ENCODE measurements at places on chromosomes 11 and 22. TPM values are rescaled to one million over a fixed set of nuclear protein-coding genes. Genes with fewer than 3 reads are reported as not detected.

- DNase-seq: no peak
Measured at GRCh38 chr11:71525188-71525937, 1.7 kb upstream of the KRTAP5-7 start.

- DNase-seq: no peak
Measured at GRCh38 chr22:45240810-45241631, at the start of gene KIAA0930. KIAA0930 (minus strand) TSS chr22:45240894; CDS start chr22:45240703, 191 bp downstream.

DNA sequence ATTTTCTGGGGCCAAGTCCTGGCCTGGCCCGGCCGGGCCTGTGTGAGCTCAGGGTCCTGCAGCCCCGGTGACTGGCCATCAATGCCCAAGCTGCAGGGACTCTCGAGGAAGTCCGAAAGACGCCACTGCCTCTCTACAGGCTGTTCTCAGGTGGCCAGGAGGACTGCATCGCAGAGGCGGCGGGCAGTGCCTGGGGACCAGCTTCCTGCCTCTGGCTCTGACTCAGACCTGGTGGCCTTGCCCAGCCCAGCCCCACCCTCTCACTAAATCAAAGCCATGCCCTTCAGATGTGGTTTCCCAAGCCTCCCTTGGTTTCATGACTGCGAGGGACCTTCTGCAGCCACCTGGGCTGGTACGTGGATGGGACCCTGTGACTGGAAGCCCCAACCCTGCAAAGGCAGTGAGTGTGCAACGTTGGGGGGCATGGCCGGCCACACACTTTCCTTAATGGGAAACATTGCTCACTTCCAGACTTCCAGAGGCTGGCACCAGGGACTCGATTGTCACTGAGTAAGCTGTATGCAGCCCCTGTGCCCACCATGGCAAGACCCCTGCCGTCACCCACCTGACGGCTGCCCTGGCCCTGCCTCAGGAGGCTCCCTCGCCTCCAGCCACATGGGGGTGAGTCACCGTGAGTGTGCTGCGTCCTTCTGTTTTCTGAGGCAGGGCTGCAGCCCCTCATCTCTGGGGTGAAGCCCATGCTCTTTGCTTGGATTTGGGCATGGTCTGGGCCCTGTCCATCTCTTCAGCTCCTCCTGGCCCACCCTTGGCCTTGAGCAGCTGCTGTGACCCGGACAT lies 6.0 kb upstream of the FGF3 start:
- no peak for DNase-seq

GRCh38 chr11:124101737-124102136 lies 13.5 kb upstream of the VWA5A start:
- DNase-seq: no peak

DNA sequence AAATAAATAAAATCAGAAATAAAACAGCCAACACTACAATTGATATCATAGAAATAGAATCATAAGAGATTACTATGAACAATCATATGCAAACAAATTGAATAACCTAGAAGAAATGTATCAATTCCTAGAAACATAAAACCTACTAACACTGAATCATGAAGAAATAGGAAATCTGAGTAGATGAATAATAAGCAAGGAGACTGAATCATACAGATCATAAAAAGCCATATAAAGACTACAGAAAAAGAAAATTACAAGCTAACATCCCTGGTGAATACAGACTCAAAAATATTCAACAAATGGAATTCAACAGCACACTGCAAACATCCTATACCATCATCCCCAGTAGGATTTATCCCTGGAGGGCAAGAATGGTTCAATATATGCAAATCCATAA lies 135.6 kb downstream of the SBF2 start:
- DNase-seq: no peak

GRCh38 chr11:115585361-115586024 lies 81.3 kb upstream of the CADM1 start:
- DNase-seq: no peak

- no peak for DNase-seq
Measured at GRCh38 chr11:8156877-8157276, 11.9 kb downstream of the RIC3 start.

DNA sequence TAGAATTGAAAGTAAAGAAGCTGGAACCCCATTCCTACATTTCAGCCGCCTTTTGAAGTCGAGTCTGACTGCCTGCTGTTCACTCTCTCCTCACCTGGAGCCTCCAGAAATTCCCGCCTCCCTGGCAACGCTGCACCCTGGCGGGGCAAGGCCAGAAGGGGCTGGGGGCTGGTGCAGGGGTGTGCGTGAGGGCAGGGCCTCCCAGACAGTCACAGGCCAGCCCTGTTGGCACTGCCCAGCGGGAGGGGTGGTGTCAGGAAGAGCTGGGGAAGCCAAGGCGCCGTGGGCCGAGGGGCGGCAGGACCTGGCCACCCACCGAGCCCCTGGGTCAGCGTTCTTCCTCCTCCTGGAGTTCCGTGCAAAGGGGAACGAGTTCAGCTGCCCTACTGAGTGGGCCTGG lies 123.2 kb downstream of the KCNQ1OT1 start:
- DNase-seq: no peak

GRCh38 chr11:1546536-1547466 lies 25.3 kb downstream of the DUSP8 start:
- no peak for DNase-seq

DNA sequence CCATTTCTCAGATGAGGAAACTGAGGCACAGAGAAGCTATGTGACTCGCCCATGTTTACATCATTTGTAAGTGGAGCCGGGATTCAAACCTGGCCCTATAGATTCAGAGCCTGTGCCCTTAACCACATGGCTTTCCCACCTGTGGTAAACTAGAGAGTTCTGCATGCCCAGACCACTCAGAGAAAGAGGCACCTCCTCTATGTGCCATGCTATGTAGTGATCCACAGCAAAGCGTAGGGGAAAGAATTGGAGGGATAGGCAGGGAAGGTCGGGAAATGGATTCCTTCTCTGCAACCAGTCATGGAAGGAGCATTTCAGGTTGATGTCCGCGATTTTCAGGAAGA lies 15.4 kb upstream of the POU2AF2 start:
- no peak for DNase-seq

- DNase-seq: no peak
Measured at GRCh38 chr11:85394283-85394682, 232.9 kb downstream of the DLG2 start.

DNA sequence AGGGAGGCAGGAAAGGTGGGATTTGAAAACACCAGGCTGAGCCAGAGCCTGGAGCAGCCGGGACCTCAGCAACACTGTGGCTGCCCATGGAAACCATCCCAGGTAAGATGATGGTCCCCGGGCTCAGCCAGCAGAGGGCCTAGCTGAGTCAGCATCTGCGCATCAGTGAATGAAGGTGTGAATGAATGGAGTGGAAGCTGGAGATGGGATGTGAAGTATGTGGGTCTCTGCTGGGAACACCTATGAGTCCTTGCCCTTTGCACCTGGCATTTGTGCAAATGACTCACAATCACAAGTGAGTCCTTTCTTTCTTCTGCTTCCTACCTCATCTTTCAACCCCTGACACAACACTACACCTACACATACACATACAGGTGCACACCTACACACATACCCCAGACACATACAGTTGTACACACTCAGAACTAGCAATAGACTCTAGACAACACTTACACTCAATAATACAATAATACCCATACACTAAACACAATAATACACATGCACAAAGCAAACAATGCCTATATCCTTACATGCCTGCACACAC lies 62.8 kb upstream of the PRDM11 start:
- no peak for DNase-seq

DNA sequence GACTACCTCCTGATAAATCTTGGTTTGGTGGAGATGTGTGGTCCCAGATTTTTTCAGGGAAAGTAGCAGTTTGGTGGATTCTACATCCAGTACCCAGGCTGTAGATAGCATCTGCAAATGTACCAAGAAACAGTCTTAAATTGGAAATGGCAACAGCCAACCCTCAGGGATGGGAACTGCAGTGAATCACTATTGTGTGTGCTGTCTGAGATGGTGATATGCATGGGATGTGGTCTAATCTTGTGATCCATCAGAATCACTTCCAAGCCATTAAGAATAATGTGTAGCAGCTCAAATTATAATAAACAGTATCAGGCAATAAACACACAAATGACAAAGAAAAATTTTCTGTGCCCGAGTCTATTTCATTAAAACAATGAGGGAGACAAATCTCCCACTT lies 3.4 kb downstream of the OLFML1 start:
- no peak for DNase-seq

- no peak for DNase-seq
Measured at GRCh38 chr11:85811624-85812023, 683 bp upstream of the SYTL2 start.

GRCh38 chr11:2508793-2509192 lies 64.0 kb downstream of the KCNQ1 start:
- DNase-seq: no peak

- DNase-seq: no peak
Measured at GRCh38 chr11:1025410-1026162, 10.9 kb downstream of the MUC6 start.

GRCh38 chr11:69797156-69797555 lies 22.0 kb upstream of the FGF4 start:
- DNase-seq: no peak

GRCh38 chr11:117807482-117808327 lies 10.7 kb upstream of the DSCAML1 start:
- DNase-seq: no peak

GRCh38 chr11:109981031-109981636 lies 112.1 kb upstream of the ZC3H12C start:
- no peak for DNase-seq

- no peak for DNase-seq
Measured at GRCh38 chr22:25077964-25078363, 121.7 kb upstream of the CRYBB3 start.

- no peak for DNase-seq
Measured at GRCh38 chr11:50298182-50298988, 265.7 kb downstream of the OR4C45 start.

- DNase-seq: no peak
Measured at GRCh38 chr11:63816732-63817131, 3.5 kb downstream of the SPINDOC start.

- peak; percentile 74 for DNase-seq
Measured at GRCh38 chr11:235997-236773, at the start of gene SIRT3. SIRT3 (minus strand) TSS chr11:236342; CDS start chr11:236328, 14 bp downstream.

The FGF3 gene
- total RNA-seq: not detected

The JHY gene
- total RNA-seq: 7.1 TPM

The IFTAP gene
- 47.2 TPM for total RNA-seq

The TBX10 gene
- not detected for total RNA-seq

The TRIM48 gene
- not detected for total RNA-seq

The ZNF70 gene
- 9.9 TPM for total RNA-seq

The RAPSN gene
- 3.0 TPM for total RNA-seq

The GLYAT gene
- total RNA-seq: not detected

The CRYBA4 gene
- not detected for total RNA-seq

The SCO2 gene
- 0.79 TPM for total RNA-seq

The MUC15 gene
- total RNA-seq: 5.8 TPM

The MYBPC3 gene
- not detected for total RNA-seq

The PLEKHA7 gene
- 8.1 TPM for total RNA-seq

The API5 gene
- total RNA-seq: 78.4 TPM

The LUZP2 gene
- 26.4 TPM for total RNA-seq

The MICALL1 gene
- total RNA-seq: 22.7 TPM

The SRSF8 gene
- 30.2 TPM for total RNA-seq

Measured in urinary bladder (tissue), 4 donors.